ENCODE measurements at places on chromosomes 3 and 15.

DNA sequence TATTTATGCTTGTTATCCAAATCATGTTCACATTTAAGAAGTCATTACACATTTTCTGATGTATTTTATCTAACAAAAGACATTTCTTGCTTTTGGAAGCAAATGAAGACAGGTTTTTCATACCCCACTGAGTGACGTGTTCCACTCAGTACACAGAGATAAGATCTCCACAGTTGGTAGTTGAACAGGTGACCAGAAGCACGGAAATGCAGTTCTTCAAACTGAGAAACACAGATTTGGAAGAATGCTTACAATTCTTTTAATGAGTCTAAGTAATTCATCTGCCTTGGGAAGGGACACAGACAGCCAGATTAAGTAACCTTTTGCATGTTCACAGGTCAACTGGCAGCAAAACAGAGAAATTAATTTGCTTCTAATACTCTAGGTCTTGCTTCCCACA lies 23.1 kb downstream of the PTX3 start:
- no peak for DNase-seq

DNA sequence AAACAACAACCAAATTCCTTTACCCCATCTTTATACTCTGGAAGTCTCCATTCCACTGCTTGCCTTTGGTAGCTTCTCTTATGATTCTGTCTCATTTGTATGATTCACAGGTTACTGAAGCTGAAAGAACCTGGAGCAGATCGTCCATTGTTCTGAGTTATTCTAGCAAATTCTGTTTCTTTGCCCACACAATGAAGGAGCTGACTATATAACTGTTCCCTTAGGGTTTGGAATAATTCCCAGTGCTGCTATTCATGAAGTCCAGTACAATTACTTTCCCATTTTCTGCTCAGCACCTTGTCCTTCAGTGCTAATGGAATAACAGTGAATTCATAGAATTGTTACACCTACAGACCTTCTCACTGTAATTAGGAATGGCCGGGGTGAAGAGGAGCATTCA lies 167.8 kb downstream of the CHST2 start:
- no peak for DNase-seq

DNA sequence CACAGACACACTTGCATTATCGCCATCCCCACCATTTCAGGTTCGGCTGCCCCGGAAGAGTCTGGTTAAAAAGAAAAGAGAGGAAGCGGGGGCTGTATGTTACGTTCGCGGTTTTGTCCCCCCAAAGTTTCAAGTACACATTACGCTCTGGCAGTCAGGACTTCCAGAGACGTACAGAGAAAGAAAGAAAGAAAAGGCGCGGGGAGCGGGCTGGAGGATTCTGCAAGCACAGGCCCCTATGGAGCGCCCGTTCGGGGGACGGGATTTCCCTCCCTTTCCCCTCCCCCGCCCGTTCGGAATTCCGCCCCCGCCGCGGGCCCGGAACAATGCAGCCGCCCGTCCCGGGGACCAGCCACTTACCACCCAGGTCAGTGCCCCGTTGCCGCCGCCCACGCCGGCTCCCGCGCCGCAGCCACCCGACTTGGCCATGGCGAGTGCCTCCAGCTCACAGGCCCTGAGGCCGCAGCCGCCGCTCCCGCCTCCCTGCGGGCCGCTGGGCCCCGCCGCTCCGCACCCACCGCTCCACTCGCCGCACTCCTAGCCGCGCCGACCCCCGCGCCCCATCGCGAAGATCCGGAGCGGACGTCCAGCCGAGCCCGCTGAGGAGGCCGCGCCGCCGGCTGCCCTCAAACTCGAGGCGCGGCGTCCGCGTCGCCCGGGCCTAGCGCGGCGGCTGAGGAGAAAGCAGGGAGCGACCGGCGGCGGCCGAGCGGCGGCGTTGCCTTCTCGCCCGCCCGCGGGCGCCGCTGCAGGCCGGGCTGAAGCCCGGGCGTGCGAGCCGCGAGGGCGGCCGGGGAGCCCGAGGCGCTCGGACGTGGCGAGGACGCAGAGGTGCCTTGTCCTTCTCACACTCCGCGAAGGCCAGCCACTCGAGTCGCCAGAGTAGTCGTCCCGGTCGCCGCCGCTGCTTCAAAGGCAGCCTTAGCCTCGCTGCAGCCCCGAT lies 567 bp downstream of the TOP2B start:
- no peak for DNase-seq

- no peak for DNase-seq
Observed at GRCh38 chr3:46414739-46415138, 7.7 kb downstream of the CCRL2 start.

DNA sequence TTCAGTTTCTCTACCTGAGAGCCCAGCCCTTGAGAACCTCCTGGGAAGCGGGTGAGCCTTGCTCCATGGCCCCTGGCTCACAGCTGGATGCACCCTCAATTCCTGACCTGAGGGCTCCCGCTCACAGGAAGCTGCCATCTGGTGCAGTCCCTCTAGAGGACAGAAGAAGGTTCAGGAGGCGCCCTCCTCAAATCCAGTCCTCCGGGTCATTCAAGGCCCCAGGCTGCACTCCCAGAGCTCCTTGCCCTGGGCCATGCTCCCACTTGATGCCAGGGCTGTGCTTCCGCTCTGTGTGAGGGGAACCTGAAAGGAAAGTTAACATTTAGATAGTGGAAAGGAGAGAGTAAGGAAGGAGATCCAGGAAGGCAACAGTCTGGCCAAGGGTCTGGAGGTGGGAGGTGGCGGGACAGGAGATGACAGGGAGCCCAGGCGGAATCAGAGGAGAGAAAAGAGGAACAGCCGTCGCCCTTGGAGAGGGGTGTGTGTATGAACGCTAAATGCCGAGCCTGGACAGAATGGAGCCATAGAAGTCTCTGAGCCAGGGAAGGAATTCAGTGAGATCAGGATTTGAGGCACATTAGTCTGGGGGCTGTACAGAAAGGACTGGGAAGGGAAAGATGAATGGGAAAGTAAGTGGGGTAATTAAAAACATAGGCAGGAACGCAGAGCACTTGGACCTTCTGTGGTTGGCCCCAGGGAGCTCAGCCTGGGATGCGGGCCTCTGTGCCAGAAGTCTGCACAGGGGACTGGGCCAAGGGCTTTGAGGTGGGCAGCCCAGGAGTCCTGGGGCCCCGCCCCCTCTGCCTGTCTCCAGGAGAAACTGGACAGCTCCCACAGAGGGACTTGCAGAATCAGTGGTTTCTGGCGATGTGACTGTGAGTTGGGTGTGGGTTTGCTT lies 26.1 kb downstream of the TBC1D21 start:
- no peak for DNase-seq

DNA sequence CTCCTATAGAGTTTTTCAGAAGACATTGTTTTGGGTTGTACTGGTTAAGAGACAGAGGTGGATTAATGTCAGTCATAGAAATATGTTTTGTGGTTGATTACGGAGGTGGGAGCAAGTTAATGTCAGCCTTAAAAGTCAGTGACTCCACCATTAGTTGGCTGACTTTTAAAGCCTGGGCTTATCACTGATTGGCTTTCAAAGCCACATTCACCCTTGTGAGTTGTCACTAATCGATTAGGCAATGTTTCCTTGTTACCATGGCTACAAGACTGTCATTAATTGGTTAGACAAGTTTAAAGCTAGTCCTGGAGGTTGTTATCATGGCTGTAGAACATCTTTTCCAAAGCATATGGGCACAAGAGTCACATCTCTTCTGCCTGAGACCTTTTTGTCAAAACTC lies 73.0 kb downstream of the NEO1 start:
- DNase-seq = no peak

DNA sequence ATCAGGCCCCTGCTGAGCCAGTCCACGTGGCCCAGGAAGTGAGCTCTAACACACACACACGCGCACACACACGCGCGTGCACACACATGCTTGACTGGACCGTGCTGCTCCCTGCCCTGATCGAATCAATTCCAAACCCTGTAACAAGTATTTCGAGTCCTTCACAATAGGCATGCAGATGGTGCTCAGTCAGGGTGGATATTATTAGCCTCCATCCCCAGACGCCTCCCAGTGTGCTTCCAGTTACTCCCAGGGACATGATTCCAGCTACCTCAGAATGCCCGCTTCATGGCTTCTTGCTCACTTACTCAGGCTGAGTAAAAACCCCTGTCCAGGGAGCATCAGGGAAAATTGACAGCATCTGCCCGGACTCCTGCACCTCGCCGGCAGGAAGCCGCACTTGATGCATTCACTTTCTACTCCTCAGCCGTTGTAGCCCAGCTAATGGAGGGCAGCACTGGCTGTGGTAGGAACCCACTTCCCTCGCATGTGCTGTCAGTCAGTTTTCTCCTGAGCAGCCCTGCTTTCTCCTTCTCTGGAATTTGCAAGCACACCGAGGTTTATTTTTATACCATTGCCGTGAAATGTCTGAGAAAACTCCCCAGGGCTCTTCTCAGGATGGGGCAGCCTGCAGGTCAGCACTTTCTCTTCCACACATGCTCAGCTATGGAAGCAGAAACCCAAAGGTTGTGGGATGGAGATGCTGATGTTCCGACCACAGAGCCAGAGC lies 126.1 kb upstream of the ABHD17C start:
- DNase-seq = no peak

- DNase-seq = no peak
Observed at GRCh38 chr15:43219929-43220928, 589 bp downstream of the EPB42 start.

DNA sequence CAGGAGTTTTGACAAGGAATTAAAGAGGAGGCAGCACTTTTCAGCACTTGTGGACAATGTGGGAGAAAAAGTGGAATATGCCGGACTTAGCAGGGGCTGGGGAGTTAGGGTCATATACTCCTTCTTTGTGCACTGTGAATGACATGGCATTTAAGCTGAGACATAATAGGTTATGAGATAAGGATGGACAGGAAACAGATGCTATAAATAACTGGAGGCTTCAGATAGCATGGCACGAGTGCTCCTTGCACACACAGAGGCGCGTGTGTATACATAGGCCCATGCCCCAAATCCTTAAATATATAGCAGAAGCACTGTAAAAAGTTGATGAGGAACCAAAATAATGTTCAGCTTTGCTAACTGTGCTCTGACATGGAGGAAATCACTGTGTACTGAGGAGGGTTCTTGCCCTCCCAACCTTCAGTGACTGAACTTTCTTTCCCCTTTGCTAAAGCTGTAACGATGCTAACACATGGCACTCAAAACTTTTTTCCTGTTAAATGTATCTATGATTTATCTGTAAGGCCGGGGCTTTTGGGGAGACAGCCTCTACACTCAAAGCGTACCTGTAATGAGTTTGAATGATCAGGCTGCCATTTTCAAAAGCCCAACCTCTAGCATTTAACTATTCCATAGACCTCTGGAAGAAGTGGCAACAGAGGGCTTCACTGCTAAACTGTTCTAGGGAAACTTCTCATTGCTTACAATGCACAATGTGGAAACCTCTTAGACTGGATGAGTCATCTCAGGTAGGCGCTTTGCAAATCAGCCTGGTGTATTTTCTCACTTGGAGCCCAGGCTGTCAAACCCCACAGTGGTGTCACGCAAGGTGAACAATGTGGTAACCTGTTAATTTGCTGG lies 784.6 kb downstream of the NR2F2 start:
- DNase-seq = no peak

- no peak for DNase-seq
Observed at GRCh38 chr3:108623504-108623903, 34.0 kb downstream of the DZIP3 start.

DNA sequence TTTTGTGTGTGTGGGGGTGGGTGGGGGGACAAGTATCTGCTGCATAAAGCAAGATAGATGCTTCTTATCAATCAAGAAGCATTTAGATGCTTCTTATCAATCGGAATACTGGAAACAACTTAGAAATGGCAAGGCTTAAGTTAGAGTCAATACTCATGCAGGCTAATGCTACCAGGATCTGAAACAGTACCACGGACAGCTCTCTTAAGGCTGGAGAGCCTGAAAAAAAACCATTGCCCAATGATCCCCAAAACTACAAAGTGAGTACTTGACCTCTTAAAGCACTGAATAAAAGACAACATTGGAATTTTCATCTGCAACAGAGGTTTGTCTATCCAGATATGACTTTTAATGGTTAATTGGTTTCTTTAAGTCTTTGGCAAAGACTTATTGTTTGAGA lies 262.3 kb downstream of the GAP43 start:
- DNase-seq = no peak

- DNase-seq = no peak
Observed at GRCh38 chr15:65888981-65889380, 19.7 kb downstream of the RAB11A start.

GRCh38 chr3:50516440-50516871 lies 13.0 kb upstream of the CACNA2D2 start:
- DNase-seq = no peak

GRCh38 chr3:171306631-171307030 lies 153.6 kb downstream of the TNIK start:
- DNase-seq = peak; percentile 85

GRCh38 chr3:15023719-15024118 lies 41.4 kb downstream of the MRPS25 start:
- DNase-seq = no peak

- DNase-seq = peak; percentile 27
Observed at GRCh38 chr3:57805674-57806073, 49.6 kb downstream of the SLMAP start.

Measured in fibroblast of skin of left quadriceps (primary cell).